H7 (cell line): ENCODE measurements at places on chromosomes 3 and 15. TPM values are rescaled to one million over a fixed set of nuclear protein-coding genes. Genes with fewer than 3 reads are reported as not detected.

GRCh38 chr3:53247619-53248018 lies 8.2 kb downstream of the TKT start:
- peak; percentile 5 for DNase-seq

GRCh38 chr3:127670761-127671522 lies 1.8 kb upstream of the ABTB1 start:
- DNase-seq, result no peak

GRCh38 chr3:66520724-66521123 lies 19.9 kb upstream of the LRIG1 start:
- DNase-seq, result no peak

DNA sequence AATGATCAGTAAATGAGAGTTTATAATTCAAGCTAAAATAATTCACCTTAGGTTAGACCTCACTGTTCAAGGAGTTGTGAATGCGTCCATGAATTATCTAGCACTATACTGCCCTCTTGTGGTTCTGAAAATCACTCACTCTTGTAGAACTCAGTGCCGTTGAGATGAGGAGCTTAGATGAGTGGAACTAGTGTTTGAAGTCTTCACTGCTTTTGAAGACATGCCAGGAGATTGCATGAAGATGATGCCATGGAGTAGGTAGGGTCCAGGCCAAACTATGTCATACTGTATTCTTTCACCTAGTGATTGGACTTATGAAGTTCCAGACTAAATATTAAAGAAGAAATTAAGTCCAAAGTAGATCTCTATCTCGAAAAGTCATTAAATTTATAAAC lies 28.8 kb downstream of the LYSMD4 start:
- peak; percentile 62 for DNase-seq

DNA sequence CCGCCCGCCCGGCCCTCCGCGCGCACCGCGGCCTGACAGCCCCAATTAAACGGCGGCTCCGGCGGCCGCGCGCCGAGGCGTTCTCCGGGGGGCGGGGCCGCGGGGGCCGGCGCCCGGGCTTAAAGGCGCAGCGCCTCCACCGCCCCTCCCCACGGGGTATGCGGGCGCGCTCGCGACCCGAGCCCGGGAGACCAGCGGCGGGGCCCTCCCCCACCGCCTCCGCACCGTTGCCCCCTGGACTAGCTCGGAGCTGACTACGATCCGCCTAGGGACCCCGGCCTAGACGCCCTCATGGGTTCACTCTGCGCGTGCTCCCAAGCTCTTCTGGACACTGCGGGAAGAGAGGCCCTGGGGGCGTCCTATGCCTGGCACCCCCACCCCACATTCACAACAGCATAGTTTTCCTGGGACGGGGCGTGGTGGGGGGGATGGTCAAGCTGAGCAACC lies at the start of gene DUSP7:
Gene DUSP7, minus strand, starts transcription at position 51 of the 447 bp plus-strand sequence. CDS start 205 bp downstream, outside the sequence.
- DNase-seq, result peak; percentile 93

- no peak for DNase-seq
These were observed 8.6 kb upstream of the GOLIM4 start for GRCh38 chr3:168104361-168104760.

- peak; percentile 97 for DNase-seq
These were observed at the start of gene PRSS50 for GRCh38 chr3:46717447-46718231. Gene PRSS50 (minus strand): TSS chr3:46717869. CDS start chr3:46717824, 45 bp downstream.

- no peak for DNase-seq
These were observed 304.5 kb downstream of the RBMS3 start for GRCh38 chr3:29585368-29585767.

DNA sequence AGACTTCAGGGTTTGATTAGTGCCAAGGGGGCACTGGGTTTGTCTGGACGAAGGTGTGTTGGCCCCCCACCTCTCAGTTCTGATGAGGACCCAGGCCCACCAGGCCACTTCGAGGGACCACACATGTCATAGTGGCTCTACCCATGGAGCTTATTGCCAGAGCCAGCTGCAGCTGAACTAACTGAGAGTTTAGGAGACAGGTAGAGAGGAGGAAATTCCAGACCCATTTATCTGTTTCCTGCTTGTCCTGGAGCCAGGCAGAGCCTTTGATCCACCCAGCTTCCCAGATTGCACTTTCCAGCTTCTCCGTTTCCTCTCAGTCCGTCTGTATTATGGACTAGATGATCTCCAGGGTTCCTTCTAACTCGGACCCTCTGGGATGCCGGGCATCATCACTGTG lies 20.9 kb downstream of the SLC24A1 start:
- DNase-seq, result no peak

GRCh38 chr3:94069194-94069813 lies 6.4 kb downstream of the NSUN3 start:
- no peak for DNase-seq

DNA sequence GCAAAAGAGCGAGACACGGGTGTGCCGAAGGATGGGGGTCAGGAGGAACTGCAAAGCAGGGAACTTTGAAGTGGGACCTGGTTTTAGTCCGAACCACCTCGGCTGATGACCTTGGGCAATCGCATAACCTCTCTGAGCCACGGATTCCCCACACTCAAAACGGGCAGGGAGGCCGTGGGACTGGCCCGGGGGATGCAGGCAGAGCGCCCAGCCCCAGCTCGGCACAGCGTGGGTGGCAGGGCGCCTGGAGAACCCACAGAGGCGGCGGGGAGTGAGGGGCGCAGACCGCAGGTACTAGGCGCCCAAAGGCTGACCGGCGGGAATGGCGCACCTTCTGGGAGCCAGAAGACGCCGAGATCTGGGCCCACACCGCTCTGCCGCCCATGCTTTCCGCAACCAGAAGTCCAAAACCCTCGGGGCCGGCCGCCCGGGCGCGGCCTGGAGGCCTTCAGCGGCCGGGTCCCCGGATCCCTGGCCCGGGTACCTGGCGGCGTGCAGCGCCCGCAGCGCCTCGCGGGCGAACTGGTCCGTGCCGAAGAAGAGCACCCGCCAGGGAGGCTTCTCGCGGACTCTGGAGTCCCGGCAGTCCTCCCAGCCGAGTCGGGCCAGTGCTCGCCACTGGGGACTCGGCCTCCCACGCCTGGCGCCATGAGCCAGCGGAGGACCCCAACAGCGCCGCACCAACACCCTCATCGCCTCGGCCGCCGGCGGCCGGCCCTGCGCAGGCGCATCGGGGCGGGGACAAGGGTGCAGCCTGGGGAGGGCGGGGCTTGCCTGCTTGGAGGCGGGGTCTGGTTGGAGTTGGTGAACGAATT lies at the start of gene MTFMT:
Gene MTFMT, minus strand, starts transcription at position 719 of the 815 bp plus-strand sequence. Its CDS starts 26 bp downstream, at position 693.
- peak; percentile 98 for DNase-seq

DNA sequence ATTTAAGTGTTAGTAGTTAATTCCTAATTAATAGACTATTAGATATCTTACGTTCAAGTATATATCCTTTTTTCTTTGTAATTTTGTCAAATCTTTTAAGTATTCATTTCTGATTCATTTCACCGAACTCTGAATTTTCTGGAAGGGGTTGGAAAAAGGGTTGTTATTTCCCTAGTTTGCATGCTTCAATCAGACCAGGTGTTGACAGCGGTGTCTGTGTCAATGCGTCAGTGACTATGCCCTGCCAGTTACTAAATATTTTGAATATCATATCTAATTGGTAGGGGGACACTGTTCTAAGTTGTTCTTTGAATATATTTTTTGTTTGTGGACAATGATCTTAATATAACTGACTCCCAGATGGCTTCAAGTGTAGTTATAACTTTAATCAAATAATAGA lies 62.7 kb upstream of the TNFSF10 start:
- no peak for DNase-seq

- DNase-seq, result peak; percentile 61
These were observed 2.3 kb upstream of the TLE3 start for GRCh38 chr15:70099967-70100473.

DNA sequence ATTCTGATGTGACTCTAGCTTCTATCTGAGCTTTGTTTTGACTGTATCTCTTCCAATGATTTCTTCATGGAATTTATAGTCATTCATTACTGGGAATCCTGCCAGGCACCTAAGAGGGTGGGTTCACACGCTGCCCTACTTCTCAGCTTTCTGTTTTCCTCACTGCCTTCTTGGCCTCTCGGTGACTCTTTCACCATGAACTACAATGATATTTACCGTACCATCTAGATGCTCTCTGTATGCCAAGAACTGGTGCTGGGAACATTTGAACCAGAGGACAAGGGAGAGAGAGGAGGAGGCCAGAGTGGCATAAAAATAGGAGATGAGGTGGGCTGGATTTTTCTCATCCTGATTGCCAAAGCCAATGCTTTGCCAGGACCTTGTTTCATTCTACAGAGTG lies 280.0 kb upstream of the P2RY1 start:
- DNase-seq, result no peak

DNA sequence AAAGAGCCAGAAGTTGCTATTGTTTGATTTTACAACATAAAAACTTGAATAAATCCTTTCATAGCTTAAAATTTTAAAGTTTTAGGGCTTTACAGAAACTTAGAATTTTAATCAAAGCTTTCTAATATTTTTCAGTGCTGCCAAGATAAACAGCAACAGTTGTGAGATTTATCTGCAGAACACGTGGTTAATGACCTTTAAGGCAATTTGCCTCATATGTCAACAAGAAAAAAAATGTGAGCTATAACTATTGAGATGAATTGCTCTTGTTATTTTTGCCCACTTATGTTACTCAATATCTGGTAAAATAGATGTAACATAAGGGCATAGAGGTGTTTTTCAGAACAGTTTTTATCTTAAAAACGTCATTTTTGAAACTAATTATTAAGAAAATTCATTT lies 96.7 kb upstream of the NECTIN3 start:
- no peak for DNase-seq

DNA sequence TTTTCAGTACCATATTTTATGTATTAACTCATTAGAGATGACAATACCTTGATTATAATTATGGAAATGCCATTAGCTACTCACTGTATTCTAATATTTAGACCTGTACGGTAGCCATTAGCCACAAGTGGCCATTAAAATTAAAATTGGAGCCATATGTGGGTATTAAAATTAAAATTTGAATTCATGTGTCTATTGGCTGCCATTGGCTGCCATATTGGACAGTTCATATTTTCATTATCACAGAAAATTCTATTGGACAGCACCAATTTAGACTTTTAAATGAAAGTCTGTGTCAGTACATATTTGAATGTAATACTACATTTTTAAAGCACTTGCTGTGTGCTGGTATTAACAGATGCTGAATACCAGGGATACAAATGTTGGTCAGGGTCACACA lies 3.0 kb downstream of the ATP11B start:
- DNase-seq, result no peak

DNA sequence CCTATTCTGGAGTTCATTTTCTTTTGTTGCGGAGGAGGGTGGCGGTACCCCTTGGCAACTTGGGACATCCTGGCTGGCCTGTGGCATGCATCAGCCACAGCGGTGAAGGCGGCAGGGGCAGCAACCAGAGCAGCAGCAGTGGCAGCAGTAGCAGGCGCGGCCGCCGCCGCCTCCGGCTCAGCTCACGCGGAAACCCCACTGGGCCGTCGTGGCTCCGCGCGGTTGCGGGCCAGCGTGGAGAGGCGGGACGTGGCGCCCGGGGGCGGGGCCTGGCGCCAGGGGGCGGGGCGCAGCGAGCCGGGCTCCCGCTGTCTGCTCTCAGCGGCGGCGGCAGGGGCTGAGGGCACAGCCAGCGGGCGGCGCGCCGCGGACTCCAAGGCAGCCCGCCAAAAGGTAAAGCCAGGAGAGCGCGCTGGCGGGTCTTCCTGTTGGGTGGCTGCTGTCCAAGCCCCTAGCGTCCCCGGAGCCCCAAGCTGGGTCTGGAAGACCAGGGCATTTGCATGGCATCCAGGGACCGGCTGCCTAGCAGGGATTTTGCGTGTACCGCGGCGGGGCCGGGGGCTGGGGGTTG lies 334.4 kb upstream of the THRB start:
- DNase-seq, result peak; percentile 84

DNA sequence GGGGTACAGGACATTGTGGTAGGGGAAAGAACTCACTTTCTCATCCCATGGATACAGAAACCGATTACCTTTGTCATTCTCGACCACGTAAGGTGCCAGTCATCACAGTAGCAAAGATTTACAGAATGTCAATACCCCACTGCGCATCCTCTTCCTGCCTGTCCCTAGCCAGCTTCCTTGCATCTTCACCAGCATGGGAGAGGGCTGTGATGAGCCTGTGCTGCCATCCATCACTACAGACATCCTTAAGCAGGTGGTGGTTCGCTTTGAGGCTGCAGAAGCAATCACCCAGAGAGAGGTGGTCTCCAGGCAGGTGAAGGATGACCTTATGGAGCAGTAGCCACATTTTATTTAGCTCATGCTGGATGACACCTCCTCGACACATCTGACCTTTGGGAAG lies 23.3 kb upstream of the ARIH1 start:
- DNase-seq, result no peak

GRCh38 chr15:88538972-88539371 lies 7.5 kb downstream of the DET1 start:
- no peak for DNase-seq

- DNase-seq, result no peak
These were observed 16.4 kb downstream of the TBC1D21 start for GRCh38 chr15:73889762-73890124.

- DNase-seq, result peak; percentile 77
These were observed 64.1 kb upstream of the KLHL25 start for GRCh38 chr15:85858586-85859375.

DNA sequence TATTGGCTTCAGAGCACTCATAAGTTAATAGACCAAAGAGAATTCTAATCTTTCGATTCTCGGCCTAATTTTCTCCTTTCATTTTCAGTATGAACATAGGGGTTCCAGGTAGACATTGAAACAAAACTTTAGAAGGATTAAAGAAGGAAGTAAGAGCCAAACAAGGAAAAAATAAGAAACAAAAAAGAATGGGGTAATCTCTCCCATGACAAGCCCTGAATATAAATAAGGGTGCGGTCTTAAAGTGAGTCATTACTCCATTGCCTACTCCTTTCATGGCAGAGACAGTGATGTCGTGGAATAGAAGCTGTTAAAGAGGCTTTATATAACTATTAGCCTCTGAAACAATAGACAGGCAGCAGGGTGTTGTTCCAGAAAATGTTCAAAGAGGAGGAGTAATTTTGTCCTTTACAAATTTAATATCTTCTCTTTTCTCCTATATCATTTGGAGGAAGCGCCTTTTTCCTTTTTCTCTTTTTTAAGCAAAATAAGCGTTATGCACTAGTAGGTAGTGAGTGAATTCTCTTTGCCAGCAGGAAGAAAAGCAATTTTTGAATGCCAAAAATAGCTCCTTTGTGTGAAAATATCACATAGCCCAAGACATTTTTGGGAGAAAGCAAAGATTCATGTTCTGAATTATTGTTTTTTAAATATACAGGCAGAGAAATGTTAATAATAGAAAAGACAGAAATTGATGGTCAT lies 607.9 kb upstream of the KCNMB2 start:
- DNase-seq, result no peak

Gene XIRP1
- total RNA-seq, result not detected in 2 replicates

Gene SPSB4
- total RNA-seq, result 35.1 and 35.6 TPM in 2 replicates

Gene HEG1
- total RNA-seq, result 18.0 and 21.1 TPM in 2 replicates

Gene TRPC1
- 16.7 and 18.3 TPM in 2 replicates for total RNA-seq

Gene CD200R1
- 0.18 and 0.38 TPM in 2 replicates for total RNA-seq

Gene CAMK2N2
- total RNA-seq, result 1.5 and 1.6 TPM in 2 replicates

Gene RMDN3
- 9.6 and 14.2 TPM in 2 replicates for total RNA-seq

Gene CNTN4
- total RNA-seq, result 1.00 and 2.3 TPM in 2 replicates

Gene MB21D2
- 32.6 and 36.9 TPM in 2 replicates for total RNA-seq

Gene NAALADL2
- total RNA-seq, result 0.14 and 1.3 TPM in 2 replicates

Gene SERPINI2
- total RNA-seq, result not detected in 2 replicates

Gene MYEF2
- 15.0 and 30.3 TPM in 2 replicates for total RNA-seq

Gene NIPA2
- 81.9 and 97.3 TPM in 2 replicates for total RNA-seq

Gene UACA
- total RNA-seq, result 21.1 and 29.2 TPM in 2 replicates

Gene ULK4
- total RNA-seq, result 6.6 and 12.8 TPM in 2 replicates

Gene SLC27A2
- 1.1 and 1.6 TPM in 2 replicates for total RNA-seq
